ENCODE measurements at places on chromosomes 11 and 22. TPM values are rescaled to one million over a fixed set of nuclear protein-coding genes. Genes with fewer than 3 reads are reported as not detected.

Gene TSGA10IP
- not detected for total RNA-seq

Gene RIMBP3B
- 0.15 TPM for total RNA-seq

Gene SLN
- total RNA-seq, result not detected

Gene SERPING1
- total RNA-seq, result not detected

Gene XKR3
- total RNA-seq, result not detected

Gene CLTCL1
- 1.1 TPM for total RNA-seq

Gene NXPE2
- not detected for total RNA-seq

Gene SLC35E4
- total RNA-seq, result 5.2 TPM

Gene PKNOX2
- total RNA-seq, result not detected

- DNase-seq, result no peak
Observed at GRCh38 chr11:22930816-22931594, 70.7 kb upstream of the CCDC179 start.

GRCh38 chr11:57568330-57568766 is 876 bp upstream of the UBE2L6 start:
- peak; percentile 94 for DNase-seq

GRCh38 chr11:73219396-73220285 is 1.6 kb downstream of the P2RY2 start:
- no peak for DNase-seq

DNA sequence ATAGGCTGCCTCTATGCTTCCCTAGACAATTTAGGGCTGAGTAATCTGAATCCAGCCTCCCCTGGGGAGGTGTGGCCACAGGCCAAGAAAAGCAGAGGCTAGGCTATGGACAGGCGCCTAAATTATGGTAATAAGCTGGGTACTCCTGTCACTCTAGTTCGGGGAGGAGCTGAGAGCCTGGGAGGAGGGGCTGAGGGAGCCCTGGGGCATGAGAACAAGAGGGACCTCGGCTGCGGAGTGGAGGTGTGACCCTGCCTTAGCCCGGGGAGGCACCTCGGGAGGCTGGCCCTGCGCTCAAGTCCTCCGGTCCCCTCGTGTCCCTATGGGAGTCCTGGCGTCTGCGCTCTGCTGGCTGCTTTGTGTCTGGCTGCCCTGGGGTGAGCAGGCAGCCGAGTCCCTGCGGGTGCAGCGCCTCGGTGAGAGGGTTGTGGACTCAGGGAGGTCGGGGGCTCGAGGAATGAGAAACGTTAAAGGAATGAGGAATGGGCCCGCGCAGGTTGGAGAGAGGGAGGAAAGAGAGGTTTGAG is at the start of gene OTOG:
Gene OTOG (plus strand): TSS at position 209 of the 527 bp plus-strand sequence. CDS start 114 bp downstream, at position 323.
- DNase-seq, result no peak

DNA sequence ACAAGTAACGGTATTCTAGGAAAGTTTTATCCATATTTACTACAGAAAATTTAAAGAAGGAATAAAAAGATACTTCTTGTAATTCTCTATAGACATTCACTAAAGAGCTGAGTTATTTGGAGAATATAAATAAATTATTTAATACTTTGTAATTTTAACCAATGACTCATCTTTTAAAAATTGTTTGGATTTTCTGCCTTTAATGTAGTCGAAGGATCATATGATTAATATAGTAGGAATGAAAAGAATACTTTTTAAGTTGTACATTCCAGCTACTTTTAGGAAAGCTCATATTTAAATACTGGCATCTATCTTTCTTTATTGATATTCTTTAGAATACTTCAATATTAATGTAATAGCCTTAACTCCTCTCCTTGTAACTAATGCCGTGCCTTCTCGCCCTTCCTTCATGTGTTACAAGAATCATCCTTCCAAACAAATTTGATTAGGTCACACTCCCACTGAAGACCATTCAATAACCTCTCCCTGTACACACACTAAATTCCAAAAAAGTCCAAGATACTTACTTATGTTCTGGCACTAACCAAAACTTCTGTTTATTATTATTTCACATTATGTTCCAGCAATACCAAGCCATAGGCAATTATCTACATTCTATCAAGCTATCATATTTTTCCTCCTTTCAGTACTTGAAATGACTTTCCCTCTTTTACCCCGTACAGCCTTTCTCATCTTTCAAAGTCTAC is 501.9 kb downstream of the CNTN5 start:
- DNase-seq, result no peak

DNA sequence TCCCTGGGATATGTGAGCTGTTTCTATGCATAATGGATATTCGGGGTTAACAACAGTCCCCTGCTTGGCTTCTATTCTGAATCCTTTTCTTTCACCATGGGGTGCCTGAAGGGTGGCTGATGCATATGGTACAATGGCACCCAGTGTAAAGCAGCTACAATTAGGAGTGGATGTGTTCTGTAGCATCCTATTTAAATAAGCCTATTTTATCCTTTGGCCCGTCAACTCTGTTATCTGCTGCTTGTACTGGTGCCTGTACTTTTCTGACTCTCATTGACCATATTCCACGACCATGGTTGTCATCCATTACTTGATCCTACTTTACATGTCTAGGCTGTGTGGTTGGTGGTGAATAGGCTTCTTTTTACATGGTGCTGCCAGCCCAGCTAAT is 1.3 kb downstream of the TUG1 start:
- no peak for DNase-seq

DNA sequence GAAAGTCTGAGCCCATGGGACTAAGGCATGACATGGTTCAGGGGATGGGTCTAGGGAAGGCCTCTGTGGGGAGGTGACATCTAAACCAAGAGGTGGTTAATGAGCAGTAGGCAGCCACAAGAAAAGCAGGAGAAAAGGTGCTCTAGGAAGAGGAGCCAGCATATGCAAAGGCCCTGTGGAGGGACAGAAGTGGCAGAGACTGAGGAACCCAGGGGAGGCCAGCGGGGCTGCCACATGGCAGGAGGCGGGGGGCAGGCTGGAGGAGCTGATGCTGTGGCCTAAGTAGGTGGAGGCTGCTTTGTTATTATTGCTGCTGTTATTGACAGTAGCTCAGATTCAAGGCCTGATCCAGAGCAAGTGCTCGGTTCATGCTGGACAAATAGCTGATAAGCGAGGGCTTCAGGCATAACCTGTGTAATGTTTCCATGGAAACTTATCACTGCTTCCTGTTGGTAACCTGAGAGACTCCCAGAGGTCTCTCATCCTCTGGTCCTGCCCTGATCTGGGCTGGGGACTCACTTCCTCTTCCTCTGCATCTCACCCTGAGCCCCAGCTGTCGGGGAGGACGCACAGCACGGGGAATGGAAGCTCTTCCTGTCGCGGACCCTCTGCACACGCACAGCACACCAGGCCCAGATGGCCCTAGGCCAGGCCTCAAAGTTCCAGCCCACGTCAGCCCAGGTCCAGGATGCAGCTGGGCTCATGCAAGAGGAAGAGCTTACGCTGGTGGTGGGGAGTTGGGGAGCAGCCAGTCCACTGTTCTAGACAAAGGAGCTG is 75.2 kb upstream of the TP53I11 start:
- DNase-seq, result peak; percentile 27

DNA sequence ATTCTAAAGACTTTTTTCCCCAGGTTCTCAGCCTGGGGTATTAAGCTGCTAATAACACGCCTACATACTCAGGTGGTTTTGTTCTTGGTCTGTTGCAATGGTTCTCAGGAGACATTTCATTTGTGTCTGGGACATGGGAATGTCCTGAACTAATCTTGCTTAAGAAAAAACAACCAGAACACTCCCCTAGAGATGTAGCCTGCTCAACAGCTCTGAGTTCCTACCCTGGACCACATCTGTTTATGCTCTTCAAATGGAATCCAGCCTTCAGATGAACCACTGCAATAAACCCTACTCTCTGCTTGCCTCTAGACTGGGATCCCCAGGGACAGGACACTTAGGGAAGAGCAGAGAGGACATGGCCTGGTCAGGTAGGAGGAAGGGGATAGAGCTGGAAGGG is 29.9 kb downstream of the RELT start:
- no peak for DNase-seq

- no peak for DNase-seq
Observed at GRCh38 chr11:124837491-124837856, 27.8 kb upstream of the ROBO3 start.

GRCh38 chr11:25159341-25159740 is 662.5 kb downstream of the LUZP2 start:
- no peak for DNase-seq

DNA sequence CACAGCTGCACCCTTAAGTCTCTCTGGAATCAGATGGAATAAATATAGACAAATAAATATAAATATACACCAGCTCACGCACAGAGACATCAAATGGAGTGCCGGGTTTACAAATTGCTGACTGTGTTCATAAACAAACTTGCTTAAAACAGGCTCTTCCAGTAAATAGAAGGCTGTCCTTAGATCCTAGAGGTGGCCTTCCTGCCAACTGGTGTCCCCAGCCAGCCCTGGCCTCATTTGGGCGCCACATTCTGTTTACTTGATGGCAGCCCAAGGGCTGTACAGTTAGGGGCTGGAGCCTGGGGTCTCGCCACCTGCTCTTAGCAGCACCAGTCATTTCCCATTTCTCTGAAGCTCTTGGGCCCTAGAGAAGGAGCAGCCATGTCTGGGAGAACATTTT is 20.8 kb downstream of the ARFGAP2 start:
- DNase-seq, result no peak

GRCh38 chr11:8681837-8682302 is 595 bp downstream of the TRIM66 start:
- no peak for DNase-seq

DNA sequence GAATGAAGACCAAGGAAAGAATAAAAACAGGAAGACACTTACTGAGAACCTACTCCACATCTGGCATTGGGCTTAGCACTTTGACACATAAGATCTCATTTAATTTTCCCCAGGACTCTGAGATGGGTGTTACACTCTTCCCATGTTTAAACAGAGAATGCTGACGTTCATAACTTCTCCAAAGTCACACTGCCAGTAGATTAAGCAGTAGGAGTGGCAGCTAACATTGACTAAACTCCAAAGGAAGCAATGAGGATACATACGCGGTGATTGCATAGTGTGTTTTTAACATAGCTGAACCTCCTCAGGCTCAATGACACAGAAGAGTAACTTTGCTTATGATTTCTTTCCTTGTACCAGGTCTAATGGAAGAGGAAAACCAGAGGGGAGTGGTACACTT is 14.5 kb upstream of the OR10V1 start:
- no peak for DNase-seq

GRCh38 chr11:101401245-101401644 is 182.6 kb downstream of the TRPC6 start:
- DNase-seq, result no peak

DNA sequence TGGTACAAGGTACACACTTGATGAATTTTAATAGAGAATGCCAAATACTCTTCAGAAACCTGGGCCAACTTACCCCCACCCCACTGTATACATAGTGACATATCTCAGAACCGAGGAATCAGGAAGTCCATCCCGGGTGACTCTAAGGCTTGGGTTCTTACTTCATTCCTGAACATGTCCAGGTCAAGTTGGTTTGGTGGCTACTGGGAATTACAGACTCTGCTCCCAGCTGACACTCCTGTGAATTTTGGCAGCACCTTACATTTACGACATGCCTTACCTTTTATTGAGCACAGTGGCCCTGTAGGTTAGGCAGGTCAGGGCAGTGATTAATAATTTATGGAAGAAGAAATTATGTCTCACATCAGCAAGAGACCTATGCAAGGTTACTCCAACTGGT is 70.1 kb upstream of the LDLRAD3 start:
- no peak for DNase-seq

- DNase-seq, result no peak
Observed at GRCh38 chr22:29031227-29032011, 30.2 kb downstream of the C22orf31 start.

DNA sequence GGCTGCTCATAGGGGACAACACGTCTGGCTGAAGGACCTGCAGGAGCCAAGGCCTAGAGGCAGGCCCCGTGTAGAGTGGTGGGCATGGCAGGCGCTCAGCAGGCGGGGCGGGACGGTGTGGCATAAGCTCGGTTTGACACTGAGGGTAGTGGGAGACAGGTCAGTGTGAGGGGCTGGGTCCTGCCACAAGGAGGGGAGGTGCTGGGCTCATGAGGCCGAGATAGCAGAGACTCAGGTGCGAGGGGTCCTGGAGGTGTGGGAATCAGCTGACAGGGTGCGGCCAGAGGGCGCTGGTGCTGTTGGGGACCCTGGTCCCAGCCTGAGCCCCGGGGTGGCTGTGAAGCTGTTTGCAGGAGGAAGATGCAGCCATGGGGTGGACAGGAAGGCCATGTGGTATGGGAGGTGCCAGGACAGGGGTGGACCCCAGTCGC is 6.7 kb downstream of the SLC22A12 start:
- DNase-seq, result no peak

DNA sequence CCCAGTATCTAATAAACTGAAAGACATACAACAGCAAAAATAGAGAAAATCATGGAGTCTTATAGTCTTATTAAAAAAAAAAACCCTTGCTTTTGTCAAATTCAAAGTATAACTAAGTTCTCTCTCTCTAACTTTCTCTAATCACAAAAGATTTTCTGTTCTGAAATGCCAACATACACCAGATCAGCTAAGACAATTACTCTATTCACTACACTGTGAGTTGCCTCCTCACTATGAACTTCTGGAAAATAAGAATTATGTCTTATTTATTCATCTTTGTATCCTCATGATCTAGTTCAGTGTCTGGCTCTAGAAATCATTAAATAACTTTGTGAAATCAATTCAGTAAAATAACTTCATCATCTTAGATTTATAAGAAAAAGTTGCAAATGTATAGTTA is 12.7 kb downstream of the FAM76B start:
- no peak for DNase-seq

DNA sequence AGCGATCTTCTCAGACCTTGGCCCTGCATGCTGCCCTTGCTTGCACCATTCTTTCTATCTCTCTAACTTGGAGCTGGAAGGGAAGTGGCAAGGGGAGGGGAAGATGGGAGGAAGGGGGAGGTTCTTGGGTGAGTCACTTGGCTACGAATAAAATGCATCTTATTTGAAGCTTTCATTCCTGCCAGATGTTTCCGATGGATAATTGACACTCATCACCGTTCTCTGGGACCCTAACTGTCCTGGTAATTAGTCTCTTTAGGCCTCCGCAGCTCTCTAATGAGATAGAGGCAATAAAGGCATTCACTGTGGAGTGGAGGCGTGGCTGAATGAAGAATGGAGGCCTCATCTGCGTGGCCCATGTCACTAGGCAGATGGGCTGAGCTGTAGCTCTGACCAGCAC is 960.1 kb downstream of the NTM start:
- DNase-seq, result no peak

GRCh38 chr22:20282901-20283673 is 15.0 kb upstream of the RTN4R start:
- DNase-seq, result no peak

GRCh38 chr22:50578776-50579310 is 616 bp upstream of the CPT1B start:
- no peak for DNase-seq

DNA sequence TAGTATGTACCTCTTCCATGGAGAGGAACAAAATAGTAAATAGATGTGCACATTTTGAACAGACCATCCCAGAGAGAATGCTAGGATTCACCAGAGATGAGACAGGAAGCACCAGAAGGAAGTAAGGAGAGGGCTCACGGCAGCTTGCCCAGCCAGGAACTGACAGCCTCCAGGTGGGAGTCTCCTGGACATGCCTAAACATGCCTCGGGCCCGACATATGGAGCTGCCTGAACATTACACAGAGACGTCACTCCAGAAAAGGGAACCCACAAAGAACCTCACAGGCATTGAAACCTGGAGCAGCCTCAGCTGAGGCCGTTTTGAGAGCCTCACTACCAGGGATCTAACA is 67.4 kb downstream of the BRD1 start:
- no peak for DNase-seq

Measured in activated CD4-positive, alpha-beta memory T cell treated with anti-CD3 and anti-CD28 coated beads for 36 hours (primary cell).